T follicular helper cell (primary cell): ENCODE measurements at places on chromosomes 1 and 21.

DNA sequence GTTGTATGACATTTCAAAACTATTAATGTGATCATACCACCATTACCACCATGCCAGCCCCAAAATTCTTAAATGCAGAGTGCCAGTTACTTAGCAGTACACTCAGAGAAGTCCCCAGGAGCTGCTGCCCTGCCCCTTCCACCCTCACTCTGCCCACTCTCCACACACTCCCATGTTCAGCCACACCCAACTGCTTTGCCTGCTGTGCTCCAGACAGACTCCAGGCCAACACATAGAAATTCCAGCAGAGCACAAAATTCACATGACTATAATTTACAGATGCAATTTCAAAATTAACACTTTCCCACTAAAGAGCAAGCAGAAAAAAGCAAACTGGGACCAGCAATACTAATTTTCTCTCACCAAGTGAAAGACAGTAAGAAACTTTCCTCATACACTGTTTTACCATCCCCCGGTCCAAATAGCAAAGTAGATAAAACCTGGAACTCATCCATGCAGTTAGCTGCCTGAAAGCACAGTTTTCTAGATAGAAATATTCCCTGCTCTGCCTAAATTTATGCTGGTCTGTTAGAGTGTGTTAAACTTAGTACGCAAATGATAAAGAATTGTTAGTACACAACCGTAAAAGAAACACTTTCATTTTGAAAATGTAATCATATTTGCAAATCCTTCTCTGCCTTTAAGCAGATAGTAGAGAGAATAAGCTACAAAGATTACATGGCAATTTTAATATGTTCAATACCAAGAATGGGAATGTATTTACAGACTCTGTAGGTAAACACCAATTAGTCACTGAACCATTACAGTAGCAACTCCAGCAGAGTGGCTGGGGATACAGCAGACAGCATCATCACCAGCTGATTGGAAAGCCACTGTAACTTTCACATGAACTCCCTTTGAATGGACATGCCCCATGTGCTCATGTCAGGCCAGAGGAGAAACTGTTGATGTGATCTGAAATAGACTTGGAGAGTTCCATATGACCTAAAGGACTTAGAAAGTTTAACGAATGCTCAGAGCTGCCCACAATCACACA lies 176.5 kb downstream of the VAV3 start:
- no peak for DNase-seq

GRCh38 chr21:31554511-31555022 lies 104.9 kb upstream of the SOD1 start:
- no peak for DNase-seq

GRCh38 chr1:116722016-116722838 lies 32.0 kb upstream of the CD2 start:
- no peak for DNase-seq

- no peak for DNase-seq
These were observed at the start of gene TAS1R3 for GRCh38 chr1:1331068-1331965. TAS1R3 (plus strand) TSS chr1:1331280; CDS start chr1:1331346, 66 bp downstream.

DNA sequence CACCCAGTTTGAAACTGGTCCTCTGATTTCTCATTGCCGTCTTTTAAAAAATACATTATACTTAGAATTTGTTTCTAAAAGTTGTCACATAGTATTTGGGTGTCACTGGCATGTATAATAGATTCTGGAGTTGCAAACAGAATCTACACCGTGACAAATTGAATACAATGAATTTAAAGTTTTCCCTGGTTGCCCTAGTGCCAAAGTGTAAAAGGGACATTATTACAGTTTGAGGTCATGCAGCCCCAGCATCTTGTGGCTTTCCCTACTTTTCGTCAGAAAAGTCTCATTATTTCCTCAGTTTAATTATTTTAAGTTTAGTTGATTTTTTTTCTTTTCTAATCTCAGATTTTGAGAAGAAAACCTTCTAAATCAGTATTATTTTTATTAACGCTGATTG lies 155.9 kb downstream of the DISP1 start:
- no peak for DNase-seq

DNA sequence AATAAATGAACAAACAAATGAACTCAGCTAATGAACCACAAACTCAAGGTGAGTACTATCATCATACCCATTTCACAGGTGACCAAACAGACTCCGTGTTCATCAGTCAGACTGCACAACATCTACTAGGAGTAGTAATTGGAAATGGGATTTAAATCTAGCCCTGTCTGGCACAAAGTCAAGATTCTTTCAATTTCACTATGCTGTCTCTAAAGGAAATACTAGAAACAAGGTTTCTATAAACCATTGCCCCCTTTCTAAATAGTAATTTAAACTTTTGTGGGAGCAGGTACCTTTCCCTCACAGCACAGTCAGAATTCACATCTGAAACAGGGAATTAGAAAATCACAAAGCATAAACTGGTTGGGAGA lies 160.3 kb downstream of the TGFBR3 start:
- no peak for DNase-seq
